Kidney tubule cell (primary cell): ENCODE measurements at places on chromosomes 4 and X.

DNA sequence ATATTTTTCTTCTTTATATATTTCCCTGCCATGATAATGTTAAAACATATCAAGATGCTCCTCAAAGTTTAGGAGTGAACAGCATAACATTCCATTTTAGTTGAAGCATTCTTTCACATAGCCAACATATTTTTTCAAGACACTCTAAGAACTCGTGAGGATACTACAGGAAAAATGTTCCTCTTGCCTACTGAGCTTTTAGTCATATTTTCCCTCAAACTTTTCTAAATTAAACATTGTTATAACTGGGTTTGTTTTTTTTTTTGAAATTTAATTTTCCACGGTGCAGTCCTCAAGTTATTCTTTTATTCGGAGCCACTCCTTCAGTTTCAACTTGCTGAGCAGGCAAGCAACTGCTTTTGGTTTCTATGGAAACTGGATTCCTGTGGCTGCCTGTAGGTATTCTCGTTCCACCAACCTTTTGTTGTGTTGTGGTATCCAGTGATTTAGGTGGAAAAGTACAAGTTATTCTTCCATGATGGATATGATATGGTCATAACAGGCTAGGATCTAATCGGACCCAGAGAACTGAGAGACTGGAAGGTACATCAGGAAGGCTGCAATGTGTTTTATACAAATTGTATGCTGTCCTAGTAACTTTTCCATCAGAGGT, 248.0 kb downstream of the TRIML1 start:
- peak; percentile 87 for DNase-seq

DNA sequence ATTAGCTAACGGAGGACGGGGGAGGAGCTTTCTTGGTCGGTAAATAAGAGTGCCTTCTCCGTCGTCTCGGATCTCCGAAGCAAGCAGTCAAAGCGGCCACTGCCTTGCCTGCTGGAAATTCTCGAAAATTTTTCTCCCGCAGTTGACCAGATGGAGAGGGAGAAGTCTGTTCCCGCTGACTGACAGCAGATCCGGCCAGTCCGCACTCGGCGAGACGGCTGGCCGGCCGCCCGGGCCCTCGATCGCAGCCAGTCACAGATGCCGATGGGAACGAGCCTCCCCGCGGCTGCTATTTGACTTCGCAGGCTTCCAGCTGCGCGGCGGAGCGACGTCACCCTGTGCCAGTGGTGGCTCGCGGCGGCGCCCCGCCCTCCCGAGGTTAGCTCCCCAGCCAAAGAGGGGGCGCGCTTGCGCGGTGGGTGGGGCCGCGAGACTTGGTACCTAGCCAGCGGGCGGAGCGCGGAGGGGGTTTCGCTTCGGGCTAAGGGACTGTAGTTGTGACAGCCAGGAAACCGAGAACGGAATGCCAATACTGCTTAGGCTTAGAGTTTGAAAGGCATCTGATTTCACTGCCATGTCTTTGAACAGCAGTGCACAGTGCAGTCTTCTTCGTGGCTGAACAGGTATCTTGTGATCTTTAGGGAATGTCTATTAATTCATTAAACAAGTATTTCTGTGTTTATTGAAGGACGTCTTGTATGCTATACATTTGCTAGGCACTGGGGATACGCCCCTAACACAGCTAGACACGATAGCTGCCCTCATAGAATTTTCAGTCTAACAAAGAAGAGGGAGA, at the start of gene PPM1K:
TSS of gene PPM1K (minus strand) at position 123 of the 796 bp plus-strand sequence. CDS start 5,978 bp downstream, outside the sequence.
- peak; percentile 99 for DNase-seq

- DNase-seq = no peak
Measured at GRCh38 chr4:30630431-30630830, 89.7 kb upstream of the PCDH7 start.

GRCh38 chrX:118239178-118239870, 106.6 kb upstream of the WDR44 start:
- no peak for DNase-seq

DNA sequence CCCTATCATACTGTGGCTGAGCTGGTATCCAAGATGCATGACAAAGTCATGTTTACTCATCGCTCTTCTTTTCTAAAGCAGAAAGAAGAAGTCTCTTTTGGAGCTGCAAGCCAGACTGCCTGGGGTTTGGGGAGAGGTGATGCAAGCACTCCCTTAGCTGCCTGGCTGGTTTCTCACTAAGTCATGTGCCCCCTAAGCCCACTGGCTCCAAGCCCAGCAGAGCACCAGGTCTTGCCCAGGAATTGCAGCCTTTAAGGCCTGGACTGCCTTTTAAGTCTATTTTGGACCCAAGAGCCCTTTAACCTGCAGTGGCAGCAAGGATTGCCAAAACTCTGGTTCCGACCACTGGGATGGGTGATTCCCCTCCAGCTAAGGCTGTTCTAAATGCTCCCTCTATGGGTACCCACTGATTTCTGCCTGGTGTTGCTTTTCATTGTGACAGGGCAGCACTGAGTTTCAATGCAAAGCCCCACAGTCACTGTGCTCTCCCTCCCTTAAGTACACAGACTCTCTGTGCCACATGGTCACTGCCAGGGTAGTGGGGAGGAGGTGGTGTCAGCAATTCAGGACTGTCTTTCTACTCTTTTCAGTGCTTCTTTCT, 548.6 kb downstream of the TLL1 start:
- DNase-seq = peak; percentile 65

- no peak for DNase-seq
Measured at GRCh38 chr4:41989994-41990364, 351 bp upstream of the SLC30A9 start.

- DNase-seq = peak; percentile 16
Measured at GRCh38 chr4:124409044-124409443, 303.5 kb downstream of the ANKRD50 start.

DNA sequence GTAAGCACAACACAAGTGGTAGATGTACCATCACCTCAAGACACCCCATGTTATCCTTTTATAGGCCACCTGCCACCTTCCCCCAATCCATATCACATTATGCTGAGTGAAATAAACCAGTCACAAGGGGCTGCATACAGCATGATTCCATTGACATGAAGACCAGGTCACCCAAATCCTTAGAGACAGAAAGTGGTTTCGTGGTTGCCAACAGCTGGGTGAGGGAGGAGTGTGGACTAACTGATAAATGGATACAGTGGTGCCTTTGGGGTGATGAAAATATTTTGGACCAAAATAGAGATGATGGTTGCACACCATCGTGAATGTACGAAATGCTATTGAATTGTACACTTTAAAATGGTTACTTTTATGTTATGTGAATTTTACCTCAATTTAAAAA, 65.7 kb upstream of the DMD start:
- no peak for DNase-seq

- DNase-seq = no peak
Measured at GRCh38 chr4:123638834-123639233, 242.2 kb downstream of the SPRY1 start.

DNA sequence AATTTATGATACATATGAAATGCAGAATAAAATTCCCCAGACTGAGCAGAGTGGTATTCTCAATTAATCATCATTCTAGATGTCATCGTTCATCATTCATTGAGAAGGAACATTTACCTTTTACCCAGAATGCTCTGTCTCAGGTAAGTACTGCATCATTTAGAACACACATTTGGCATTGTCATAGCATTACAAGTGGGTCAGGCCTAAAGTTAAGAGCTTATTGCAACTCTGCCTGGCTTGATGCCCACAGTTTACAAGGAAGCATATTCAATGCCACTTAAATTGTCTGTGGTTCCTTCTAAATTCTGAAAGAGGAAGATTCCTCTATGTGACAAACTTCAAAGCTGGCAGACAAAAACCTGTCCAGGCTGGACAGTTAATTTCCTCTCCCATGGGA, 87.3 kb downstream of the CAMK2D start:
- no peak for DNase-seq

- no peak for DNase-seq
Measured at GRCh38 chrX:32514986-32515385, 696.4 kb downstream of the DMD start.

- no peak for DNase-seq
Measured at GRCh38 chr4:151567056-151567455, 158.1 kb downstream of the FHIP1A start.

DNA sequence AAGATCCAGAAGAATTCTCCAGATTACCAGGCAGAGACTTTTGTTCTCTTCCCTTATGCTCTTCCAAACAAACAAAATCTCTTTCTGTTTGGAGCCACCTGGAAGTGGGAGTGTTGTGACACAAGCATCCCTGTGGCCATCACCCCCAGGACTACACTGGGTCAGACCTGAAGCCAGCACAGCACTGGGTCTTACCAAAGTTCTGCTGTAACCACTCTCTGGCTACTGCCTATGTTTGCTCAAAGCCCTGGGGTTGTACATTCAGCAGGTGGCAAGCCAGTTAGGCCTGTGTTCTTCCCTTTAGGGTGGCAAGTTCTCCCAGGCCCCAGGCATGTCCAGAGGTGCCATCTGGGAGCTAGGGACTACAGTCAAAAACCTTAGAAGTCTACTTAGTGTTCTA, 43.7 kb upstream of the MAOA start:
- no peak for DNase-seq

GRCh38 chrX:54748626-54749025, 49.4 kb downstream of the ITIH6 start:
- DNase-seq = no peak

DNA sequence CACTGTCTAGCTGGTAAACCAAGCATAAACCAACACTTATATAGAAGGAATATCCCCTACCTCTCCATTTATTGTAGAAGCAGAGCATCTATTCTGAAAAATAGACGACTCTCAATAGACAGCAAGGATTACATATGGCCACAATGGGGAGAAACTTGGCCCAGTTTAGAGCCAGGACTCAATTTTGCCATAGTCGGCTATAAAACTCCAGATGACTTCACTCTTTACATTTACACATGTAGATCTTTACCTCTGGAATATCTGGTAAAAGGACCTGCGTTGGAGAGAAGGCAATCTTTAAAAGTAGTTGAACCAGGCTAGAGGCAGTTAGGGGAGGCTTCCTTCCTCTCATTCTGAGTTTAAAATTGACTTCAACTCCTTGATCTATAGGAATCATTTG, 77.3 kb downstream of the HMGB2 start:
- DNase-seq = no peak

- DNase-seq = no peak
Measured at GRCh38 chr4:108324450-108324849, 155.7 kb upstream of the LEF1 start.

DNA sequence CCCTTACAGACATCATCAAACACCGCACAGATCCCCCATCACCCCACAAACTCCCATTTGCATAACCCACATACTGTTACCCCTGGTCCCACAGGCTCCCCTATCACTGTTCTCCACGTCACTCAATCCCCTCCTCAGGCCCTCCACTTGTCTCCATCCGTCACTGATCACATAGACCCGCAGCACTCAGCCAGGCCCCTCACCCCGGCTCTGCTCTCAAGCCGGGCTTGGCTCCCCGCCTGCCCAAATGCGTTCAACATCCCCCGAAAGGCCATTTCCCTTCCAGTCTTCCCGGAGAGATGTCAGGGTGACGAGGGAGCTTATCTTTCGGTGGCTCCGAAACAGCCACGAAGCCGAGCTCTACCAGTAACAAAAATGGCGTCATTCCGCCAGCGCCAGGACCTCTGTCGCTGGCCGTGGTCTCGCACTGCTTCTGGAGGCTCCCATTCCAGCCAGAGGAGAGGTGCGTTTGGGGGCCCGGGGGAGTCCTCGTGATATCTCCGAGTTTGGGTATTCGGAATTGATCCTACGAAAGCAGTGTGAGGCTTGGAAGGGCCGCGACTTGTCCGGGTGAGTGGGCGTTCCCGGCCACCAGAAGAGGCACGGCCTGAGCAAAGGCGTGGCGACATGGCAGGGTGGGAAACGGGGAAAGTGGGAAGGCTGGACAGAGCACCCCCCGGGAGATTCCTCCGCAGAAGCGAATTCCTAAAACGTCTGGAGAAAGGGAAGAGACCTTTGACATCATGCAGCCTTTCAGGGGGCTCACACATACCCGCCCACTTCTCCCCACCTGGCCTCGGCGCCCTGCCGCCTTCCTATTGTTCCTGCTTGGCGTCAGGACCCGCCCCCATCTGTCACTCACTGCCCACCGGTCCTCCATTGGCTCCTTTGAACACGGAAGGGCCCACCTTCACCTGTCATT, at the start of gene ZNF630:
TSS of gene ZNF630 (minus strand) at position 577 of the 922 bp plus-strand sequence. CDS start 4,754 bp downstream, outside the sequence.
- DNase-seq = peak; percentile 71

GRCh38 chr4:87838205-87838604, 5.4 kb downstream of the MEPE start:
- no peak for DNase-seq

DNA sequence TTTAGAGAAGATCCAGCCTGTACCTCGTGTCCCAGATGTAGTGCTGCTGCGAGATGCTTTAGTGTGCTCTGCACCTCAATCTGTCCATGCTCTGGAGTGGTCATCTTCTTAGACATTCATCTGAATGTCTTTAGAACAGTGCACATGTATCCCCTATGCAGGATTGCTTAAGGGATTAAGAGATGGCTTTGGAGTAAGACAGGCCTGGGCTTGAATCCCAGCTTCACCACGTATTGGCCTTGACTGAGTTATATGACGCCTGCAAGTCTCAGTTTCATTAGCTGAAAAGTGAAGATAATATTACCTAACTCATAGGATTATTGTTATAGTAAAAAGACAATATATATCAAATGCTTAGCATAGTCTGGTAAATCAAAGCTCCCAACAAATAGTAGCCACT, 98.3 kb downstream of the NFKB1 start:
- no peak for DNase-seq

DNA sequence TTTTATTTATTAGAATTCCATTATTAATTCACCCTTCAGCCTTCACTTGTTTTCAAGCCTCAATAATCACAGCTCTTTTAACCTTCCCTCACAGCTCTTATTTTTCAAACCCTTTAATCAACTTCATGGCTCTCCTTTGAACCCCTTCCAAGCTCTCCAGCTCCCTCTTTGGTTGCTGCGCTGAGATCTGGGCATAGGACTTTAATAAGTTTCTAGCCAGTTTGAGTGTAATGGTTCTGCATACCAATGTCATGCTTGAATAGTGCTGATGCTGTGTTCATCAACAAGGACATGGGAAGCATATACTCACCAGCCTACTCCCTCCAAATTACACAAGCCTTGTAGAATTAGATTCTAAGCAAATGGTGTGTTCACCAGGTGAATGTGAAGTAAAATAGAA, 3.5 kb upstream of the RNF212 start:
- DNase-seq = peak; percentile 70

DNA sequence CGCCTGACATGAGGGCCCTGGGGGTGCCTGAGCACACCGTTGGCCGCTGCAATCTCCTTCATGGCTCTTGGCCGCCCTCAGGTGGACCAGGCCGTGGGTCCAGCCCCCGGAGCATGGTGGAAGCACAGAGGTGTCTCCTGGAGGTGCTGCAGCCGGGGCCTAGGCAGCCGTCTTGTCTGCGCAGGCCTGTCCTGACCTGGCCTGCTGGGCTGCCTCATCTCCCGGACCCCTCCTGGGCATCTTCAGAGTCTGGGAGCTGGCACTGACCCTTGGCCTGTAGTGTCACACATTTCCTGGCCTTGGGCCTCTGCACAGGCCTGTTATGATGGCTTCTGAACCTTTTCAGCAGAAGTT, 20.9 kb downstream of the UVSSA start:
- DNase-seq = no peak

- DNase-seq = no peak
Measured at GRCh38 chrX:103681443-103681842, 5.1 kb downstream of the MORF4L2 start.

GRCh38 chrX:104205548-104205947, 39.3 kb downstream of the FAM199X start:
- DNase-seq = no peak
